Right lobe of liver (tissue), 6 donors: ENCODE measurements at places on chromosomes 2 and 18. TPM values are rescaled to one million over a fixed set of nuclear protein-coding genes. Genes with fewer than 3 reads are reported as not detected.

Gene TEKT4
- total RNA-seq = not detected

Gene R3HDM1
- total RNA-seq = 8.8 TPM

Gene ZNF513
- total RNA-seq = 6.0 TPM

Gene VWC2L
- total RNA-seq = not detected

Gene KCNF1
- total RNA-seq = not detected

Gene IL1F10
- not detected for total RNA-seq

Gene MC4R
- not detected for total RNA-seq

Gene RIOK3
- total RNA-seq = 50.7 TPM

Gene DPYSL5
- not detected for total RNA-seq

Gene OST4
- total RNA-seq = 157 TPM

Gene ATP6V1C2
- total RNA-seq = 0.22 TPM

Gene RBM44
- total RNA-seq = 0.07 TPM

Gene RTN4
- 169 TPM for total RNA-seq

Gene CAPN13
- total RNA-seq = 0.09 TPM

Gene DUSP19
- 0.37 TPM for total RNA-seq

- no peak for DNase-seq
These were observed 421.5 kb upstream of the MEIS1 start for GRCh38 chr2:66013456-66013855.

- no peak for DNase-seq
These were observed 610.8 kb downstream of the EPHA4 start for GRCh38 chr2:220961143-220961860.

DNA sequence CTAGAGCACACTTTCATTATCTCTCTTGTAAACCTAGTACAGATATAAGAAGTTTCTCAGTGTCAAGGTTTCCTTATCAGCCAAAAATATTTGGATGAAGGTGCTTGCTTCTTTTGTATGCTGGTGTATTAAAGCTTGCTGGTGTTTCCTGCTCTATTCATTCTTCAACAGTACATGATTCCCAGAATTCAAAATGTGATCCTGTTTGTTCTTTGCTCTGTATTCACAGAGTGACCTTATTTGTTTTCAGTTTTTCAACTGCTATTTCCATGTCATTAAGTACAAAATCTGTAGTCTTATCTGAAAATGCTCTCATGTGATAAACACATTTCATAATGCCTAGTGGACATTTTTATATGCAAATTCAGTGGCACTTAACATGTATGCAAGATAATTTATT lies 1185.8 kb downstream of the SUCLG1 start:
- no peak for DNase-seq

DNA sequence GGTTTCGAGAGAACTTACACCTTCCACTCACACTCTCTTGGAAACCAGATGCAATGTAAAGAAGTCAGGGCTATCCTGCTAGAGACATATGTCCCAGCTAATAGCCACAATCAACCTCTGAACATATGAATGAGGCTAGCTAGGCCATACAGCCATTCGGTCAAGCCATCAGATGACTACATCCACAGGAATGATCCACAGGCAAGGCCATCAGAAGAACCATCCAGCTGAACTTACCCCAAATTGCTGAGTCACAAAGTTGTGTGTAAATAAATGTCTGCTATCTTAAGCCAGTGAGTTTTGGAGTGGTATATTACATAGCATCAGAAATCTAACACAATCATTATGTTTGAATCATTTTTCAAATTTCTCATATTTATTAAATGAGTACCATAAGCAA lies 5.2 kb upstream of the SPAST start:
- no peak for DNase-seq

DNA sequence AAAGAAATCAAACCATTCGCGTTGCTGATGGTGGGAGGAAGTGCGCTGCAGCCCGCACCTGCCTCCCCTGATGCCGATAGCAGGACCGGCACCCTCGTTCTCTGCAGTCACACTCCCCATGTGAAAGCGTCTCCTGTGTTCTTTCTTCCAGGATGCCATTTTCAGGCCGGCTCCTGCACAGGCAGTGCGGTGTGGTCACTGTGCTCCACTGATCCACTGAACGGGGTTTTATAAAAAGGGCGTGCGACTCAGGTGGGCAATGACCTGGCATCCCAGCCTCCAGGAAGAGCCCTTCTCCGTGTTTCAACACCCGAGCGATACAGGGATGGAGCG lies 88.3 kb upstream of the SNTG2 start:
- no peak for DNase-seq

GRCh38 chr2:60485055-60485454 lies 68.4 kb downstream of the BCL11A start:
- no peak for DNase-seq

DNA sequence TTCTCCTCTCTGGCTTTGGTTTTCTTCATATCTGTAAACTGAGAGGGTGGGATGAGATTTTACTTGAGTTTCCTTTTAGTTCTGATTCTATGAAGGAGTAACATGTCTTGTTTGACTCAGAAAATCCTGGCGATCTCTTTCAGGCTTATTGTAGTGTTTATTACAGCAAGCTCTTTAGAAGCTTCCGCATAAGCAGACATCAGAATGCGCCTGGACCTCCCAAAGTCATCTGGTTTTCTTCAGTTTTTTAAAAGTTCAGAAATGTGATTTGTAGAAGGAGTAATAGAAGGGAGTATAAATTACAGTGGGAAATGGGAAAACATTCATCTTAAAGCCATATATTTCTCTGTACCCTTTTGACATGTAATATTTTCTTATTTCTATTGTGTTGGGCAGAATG lies 68.4 kb downstream of the EML6 start:
- DNase-seq = no peak

GRCh38 chr18:73785300-73785699 lies 362.3 kb downstream of the FBXO15 start:
- no peak for DNase-seq

- no peak for DNase-seq
These were observed 775.4 kb upstream of the ID2 start for GRCh38 chr2:7906431-7906830.

GRCh38 chr18:49734836-49735235 lies 78.5 kb downstream of the ACAA2 start:
- DNase-seq = no peak

GRCh38 chr2:48287976-48288375 lies 242.0 kb upstream of the STON1 start:
- DNase-seq = no peak

DNA sequence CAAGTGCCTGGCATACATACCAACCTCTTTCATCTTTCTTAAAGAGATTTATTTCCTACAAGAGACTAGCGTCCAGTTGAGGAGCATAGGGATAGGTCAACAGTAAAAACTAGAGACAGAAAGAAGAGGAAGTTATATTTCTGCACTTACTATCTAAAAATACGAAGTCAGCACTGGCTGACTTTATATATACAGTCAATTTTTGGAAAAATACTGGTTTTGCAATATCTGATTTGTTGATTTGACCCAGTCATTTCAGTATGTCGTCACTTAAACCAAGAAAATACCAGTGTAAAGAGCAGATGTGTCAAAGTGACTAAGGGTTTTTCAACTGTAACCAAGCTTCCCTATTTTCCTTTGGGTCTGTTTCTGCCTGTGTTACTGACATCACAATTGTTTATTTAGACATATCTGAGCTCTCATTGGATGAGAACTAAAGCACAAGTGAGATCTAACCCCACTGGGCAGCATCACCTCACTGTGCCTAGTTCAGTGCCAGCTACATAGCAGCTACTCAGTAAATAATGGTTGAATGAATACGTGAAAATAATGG lies 23.0 kb downstream of the CYTIP start:
- DNase-seq = no peak

DNA sequence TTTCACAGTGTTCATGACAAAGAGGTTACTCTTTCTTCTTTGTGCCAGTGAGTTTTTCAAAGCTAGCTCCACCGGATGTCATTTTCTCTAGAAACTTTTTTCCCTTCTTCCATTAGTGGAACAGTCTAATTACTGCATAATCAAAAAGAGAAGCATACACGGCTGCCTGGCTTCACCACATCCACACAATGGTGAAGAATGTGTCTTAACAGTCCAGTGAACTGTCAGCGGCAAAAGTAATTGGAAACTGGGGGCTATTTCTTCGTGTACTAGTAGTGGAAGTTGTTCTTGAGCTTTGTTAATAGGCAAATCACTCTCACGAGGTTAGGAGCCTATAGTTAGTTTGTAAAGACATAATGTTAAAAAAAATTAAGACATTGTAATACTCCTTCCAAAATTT lies 32.9 kb upstream of the PIK3C3 start:
- no peak for DNase-seq

DNA sequence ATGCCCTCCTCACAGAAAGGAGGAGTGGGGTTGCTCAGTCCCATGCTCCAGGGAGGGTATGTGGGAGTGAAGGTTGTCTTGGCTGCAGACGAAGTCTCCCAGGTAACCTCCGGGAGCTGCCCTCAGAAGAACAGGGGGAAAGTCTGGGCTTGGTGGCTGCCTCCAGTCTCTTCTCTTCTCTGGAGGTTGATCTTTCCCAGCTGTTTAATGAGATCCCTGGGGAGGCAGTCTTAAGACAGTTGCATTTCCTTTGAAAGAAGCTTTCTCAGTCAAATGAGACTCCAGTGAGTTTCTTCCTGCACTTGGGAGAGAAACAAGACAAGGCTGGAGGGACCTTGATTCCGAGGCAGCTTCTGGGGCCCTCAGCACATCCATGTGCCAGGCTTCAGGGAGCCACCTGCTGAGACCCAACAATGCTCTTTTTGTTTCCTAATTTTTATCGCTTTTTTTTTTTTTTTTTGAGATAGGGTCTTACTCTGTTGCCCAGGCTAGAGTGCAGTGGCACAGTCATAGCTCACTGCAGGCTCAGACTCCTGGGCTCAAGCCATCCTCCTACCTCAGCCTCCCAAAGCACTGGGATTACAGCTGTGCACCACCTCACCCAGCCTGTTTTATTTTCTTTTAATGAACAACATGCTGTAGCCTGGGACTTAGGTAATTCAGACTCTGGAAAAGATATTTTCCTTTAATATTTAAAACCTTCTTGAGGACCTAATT lies 71.7 kb upstream of the TPO start:
- no peak for DNase-seq

DNA sequence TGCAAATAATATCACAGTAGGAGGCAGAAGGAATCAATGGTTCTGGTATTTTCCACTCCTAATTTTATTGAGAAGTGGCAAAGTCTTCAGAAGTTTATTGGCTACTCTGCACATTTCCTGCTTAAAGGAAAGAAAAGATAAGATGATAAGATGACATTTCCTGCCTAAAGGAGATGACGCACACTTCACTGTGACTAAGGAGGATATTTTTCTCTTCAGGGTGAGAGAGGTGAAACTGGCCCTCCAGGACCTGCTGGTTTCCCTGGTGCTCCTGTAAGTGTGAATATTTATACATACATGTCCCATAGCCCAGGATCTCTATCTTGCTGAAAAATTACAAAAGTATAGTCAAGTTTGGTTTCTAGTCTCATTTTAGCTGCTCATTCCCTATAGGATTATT lies 27.9 kb downstream of the COL3A1 start:
- no peak for DNase-seq

DNA sequence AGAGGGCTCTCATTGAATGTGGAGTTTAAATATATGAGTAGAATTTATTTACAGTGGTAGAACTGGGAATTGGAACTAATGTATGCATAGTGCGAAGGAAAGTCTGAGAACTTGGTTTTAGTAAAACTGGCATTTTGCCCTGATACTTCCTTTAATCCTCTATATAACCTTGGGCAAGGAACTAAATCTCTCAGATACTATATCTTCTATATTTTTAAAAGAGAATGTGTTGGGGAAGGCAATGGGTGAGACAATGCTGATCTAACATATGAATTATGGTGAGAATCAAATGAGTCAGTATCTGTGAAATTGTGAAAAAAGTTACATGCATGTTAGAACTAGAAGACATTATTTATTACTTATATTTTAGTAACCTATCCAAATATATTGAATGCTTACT lies 2109.4 kb upstream of the PIK3C3 start:
- no peak for DNase-seq

DNA sequence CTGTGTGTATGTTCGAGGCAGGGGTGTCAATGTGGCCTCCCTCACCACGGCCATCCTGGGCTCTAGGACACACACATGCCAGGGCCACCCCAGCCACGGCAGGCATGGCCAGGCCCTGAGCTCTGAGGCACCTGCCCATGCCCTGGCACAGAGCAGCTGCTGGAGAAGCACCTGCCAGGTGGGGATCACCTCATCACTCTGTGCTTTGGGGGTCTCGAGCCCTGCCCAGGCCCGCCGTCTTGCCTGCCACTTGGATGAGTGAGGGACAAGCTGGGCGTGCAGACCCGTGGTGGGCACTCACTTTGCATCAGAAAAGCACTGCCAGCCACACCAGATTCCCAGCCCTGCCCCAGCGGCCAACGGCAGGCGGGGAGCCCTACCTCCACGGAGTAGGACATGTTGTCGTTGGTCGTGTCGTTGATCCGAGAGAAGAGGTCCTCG lies 33.1 kb downstream of the KIF1A start:
- DNase-seq = peak; percentile 46

- DNase-seq = peak; percentile 86
These were observed 60.1 kb upstream of the IL1RL1 start for GRCh38 chr2:102251042-102251848.

- DNase-seq = no peak
These were observed 35.1 kb upstream of the ALKAL2 start for GRCh38 chr2:323035-323434.

- DNase-seq = no peak
These were observed 19.4 kb downstream of the CENPA start for GRCh38 chr2:26805241-26805676.

GRCh38 chr2:211741966-211742365 lies 796.6 kb downstream of the ERBB4 start:
- no peak for DNase-seq

- DNase-seq = no peak
These were observed 44.9 kb downstream of the CYP27C1 start for GRCh38 chr2:127175041-127175721.
